ENCODE measurements at places on chromosomes 2 and 18.

DNA sequence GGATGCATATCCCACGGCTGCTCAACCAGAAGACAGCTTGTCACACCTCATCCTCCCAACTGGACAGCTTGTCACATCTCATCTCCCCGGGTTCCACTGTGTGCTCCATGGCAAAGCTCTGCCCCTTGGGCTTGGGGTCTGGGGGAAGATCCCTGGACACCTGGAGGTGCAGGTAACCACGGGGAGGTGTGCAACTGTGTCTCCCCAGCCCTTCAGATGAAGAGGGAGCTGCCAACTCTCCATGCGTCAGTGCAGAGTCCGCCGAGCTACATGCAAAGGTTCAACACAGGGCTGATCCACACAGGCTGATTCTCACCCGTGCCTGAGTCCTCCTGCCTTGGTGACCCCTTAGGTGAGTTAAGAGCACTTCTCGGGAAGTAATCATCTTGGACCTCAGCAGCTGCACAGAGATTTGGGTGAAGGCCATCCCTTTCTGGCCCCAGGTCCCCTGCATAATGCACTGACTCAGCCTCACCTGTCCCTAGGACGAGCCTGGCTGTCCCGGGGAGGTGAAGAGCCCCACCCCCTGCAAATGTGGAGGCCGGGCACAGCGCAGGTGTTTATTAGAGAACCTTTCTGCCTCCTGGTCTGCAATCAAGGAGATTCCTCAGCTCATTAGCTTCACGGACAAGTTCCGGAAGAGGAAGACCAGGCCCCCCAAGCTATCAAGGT, 157.9 kb downstream of the PXDN start:
- DNase-seq = no peak

GRCh38 chr2:162058973-162059668, 14.9 kb downstream of the DPP4 start:
- DNase-seq = no peak

DNA sequence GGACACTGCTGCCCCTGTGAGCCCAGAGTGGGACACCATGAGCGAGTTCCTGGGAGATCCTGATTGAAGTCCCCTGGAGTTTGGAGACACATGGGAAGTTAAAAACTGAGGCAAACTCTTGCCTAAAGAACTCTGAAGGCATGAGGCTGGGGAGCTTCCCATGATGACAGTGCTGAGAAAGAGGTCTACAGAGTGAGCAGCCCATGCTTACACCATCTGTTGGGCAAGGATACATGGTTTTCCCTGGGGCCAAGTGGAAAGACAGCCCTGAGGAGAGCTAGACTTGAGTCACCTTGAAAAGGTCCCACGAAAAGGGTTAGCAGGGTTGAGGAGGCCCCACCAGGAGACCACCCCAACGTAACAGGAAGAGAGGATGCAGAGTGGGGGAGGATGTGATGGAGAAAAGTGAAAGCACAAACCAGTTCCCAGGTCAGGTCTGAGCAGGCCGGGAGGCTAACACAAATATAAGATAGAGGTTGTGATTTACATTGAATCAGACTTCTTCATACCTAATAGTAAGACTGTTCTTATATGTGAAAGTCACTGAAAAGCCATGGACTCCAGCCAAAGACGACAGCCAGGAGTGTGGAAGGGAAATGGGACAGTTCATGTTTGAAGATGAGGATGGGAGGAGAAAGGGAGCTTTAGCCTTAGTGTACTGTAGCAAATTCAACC, 13.5 kb upstream of the FEZ2 start:
- DNase-seq = no peak

GRCh38 chr18:38444971-38445803, 879.6 kb upstream of the CELF4 start:
- no peak for DNase-seq

DNA sequence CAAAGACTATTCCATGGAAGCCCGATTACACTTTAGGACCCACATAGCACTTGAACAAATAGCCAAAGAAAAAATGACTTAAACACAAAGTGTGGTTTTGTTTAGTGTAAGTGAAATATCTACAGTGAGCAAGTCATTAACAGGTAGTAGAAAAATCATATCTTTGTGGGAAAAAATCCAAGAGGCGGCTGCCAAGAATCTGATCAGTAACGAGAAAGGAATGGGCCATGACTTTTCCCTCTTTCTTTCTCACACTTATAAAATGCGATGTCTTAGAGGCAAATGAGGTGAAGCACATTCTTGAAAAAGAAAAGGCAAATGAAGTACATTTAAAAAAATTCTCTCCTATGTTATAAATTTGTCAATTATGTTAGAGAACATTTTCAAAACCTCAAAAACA, 12.9 kb upstream of the GEMIN6 start:
- DNase-seq = no peak

GRCh38 chr2:24592441-24593100, 101.5 kb downstream of the NCOA1 start:
- no peak for DNase-seq

DNA sequence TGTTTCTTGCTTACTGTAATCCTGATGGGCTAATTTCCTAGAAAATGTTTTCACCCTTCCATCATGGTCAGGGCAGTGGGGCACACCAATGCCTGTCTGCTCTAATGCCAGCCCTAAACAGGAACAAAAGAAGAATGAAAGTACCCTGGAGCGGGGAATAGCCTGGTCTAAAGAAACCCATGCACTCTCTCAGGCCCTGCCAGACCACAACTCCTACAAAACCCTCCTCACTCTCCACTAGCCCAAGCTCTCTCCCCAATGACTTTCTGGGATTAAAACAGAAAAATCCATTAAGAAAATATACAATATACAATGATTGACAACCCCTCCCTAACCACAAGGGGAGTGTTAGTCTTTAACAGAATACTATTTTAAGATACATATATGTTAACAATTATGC, 67.6 kb downstream of the AAK1 start:
- no peak for DNase-seq

GRCh38 chr2:232028071-232028470, 66.6 kb downstream of the DIS3L2 start:
- DNase-seq = no peak

DNA sequence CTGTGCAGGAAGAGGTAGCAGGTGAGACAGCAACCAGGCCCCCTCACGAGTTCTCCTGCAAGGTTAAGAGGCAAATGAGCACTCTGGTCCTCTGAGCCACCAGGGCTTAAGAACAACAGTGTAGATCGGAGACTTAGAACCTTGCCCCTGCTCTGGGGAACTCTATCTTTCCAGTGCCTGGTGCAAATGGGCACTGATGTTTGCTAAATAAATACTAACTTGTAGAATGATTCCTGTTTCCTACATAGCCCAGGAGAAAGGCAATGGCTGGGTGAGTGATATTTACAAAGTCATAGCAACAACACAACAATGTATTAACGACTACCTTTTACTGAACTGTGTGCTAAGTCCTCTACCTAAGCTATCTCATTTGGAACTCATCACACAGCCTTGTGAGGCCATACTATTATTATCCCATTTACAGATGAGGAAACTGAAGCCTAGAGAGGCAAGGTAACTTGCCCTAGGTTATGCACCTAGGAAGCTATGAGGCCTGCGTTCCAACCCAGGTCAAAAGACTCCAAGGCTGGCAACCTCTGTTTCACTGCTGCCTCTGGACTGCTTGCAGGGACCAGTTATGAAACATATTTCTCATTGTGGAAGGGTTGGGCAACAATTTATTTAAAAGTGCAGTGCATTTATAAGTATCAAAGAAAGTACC, 4.3 kb downstream of the ATP8B1 start:
- DNase-seq = no peak

DNA sequence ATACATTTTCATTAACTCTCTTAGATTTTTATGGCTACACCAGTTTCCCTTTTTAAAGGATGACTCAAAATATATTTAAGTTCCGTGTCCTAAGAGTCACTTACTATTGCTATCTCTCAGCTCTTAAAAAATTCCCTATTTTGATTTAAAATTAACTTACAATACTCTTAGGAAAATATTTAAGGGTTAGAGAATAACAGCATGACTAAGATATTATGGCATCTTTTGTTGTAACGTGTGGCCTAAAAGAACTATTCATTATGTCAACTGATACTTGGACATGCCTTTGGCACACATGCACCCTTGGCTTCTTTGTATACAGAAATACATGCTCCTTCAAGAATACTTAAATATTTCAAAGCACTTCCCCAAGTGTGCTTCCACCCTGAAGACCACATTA, 42.3 kb downstream of the SCN3A start:
- DNase-seq = no peak

DNA sequence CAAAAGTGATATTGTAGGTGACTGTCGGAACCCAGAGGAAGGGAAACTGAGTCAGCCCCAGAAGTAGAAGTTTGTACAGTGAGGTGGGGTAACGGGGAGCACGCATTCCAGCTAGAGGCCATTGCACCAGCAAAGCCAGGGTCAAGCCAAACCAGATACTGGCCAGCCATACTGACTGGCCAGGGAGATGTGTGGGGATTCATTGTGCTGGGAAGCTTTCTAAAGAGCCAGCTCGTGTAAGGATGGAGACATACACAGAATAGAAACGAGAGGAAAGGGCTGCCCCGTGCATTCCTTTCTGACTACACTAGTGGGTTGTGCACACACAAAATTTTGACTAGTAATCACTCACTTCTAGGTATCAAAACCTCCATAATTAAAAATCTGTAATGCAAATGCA, 175.3 kb upstream of the PID1 start:
- no peak for DNase-seq

DNA sequence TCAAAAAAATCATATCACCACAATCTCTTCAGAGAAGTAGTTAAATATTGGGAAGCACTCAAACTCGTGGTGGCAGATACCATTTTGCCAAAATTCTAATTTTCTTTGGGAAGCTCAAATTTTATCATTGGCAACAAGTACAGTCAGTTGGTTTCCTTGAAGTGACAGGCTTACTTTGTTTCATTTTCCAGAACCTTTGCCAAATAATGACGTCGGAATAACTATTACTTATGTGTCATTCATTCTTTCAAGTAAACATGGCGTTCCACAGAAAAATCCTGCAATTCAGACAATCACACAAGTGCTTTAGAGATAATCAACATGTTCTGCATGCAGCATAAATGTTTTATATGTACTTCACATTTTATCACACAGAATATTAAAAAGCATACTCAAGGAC, 5.4 kb downstream of the TTLL4 start:
- no peak for DNase-seq

GRCh38 chr2:129769185-129769991, 210.1 kb upstream of the RAB6C start:
- DNase-seq = no peak

DNA sequence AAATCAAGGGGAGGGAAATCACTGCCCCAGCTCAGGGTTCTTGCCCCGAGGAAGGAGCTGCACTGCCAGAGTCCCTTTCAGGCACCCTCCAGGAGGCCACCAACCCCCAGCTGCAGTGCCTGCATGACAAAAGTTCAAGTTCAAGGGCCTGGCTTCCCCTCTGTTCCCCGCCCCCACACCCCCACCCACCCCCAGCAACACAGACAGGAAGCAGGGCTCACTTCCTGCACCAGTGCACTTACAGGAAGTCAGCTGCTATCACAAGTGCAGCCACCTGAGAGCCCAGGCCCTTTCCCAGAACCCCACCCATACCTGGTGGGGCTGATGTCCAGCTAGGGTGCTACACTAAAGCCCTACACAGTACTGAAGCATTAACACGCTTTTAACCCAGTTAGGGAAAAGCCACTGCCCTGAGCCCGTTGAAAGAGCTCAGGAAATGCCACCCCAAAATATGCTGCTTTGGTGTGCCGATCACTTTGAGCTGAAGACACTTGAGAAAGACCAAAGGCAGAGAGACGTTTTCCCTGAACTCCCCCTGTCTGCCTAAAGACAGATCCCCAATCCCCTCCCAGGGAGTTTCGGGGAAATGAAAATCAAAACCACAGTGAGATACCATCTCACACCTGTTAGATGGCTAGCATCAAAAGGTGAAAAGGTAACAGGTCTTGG, 109.9 kb upstream of the CAB39 start:
- no peak for DNase-seq

- DNase-seq = no peak
Observed at GRCh38 chr2:179096090-179096489, 46.2 kb upstream of the CCDC141 start.

DNA sequence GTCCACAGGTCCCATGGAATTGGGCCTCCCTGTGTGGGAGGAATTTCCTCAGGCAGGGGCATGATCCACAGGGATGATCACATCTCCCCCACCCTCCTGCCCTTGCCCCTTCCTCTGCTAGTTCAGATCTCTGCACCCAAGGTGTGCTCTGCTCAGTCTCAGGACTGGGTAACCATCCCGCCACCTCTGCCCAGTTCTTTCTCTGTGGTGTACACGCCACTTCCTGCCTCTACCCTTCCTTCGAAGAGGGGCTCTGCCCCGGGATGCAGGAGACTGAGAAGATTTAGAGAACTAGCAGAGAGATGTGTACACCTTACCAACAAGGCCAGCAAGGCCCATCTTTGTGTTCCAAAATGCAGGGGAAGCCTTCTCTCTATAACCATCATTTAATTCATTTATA, 160.4 kb downstream of the CELF4 start:
- DNase-seq = no peak

DNA sequence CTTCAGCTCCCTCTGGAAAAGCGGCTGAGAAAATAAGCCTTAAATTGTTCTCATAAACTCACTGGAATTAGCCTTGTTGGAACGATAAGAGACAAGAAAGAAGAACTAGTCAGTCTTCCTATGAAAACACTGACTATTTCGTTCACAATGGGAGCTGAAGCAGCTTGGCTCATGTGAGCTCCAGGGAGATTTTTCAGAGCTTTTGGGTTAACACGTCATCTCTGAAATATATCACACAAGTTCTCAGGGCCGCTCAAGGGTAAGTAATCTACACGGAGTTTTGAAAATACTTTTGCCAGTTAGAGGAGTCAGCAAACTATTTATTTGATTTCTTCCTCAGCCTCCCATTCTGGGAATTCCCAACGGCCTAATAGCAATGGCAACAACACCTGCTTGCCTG, 316.2 kb upstream of the MGAT5 start:
- no peak for DNase-seq

- no peak for DNase-seq
Observed at GRCh38 chr2:29447513-29447912, 332.3 kb downstream of the CLIP4 start.

GRCh38 chr2:20567159-20567925, 83.6 kb downstream of the HS1BP3 start:
- DNase-seq = no peak

GRCh38 chr2:70714141-70714905, 53.7 kb downstream of the ADD2 start:
- no peak for DNase-seq

GRCh38 chr2:152790883-152791282, 72.5 kb downstream of the ARL6IP6 start:
- DNase-seq = no peak

- no peak for DNase-seq
Observed at GRCh38 chr2:240358080-240358479, 77.4 kb upstream of the GPC1 start.

GRCh38 chr2:144678736-144679135, 158.8 kb upstream of the ZEB2 start:
- no peak for DNase-seq

GRCh38 chr2:11069566-11070185, 85.6 kb upstream of the SLC66A3 start:
- no peak for DNase-seq

DNA sequence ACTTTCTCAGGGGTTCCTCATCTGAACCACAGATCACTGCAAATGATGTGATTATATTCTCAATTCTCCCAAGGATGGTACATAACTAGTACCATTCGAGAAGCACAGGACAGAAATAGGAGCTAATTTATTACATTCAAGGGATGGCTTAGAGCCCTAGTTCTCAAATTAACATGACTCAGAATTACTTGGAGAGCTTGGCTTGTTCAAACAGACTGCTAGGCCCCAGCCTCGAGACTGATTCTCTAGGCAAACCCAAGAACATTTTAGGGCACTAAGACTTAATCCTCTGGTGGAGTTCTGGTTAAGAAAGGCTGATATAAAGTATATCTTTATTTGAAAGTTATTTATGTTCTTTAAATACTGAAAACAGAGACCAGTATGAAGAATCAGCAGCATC, 35.8 kb downstream of the HIBCH start:
- DNase-seq = no peak
